Cardiac atrium fibroblast (primary cell): ENCODE measurements at places on chromosomes 3 and 15. TPM values are rescaled to one million over a fixed set of nuclear protein-coding genes. Genes with fewer than 3 reads are reported as not detected.

The HRG gene
- total RNA-seq = not detected in 2 replicates

The ZNF80 gene
- not detected in 2 replicates for total RNA-seq

The SLC6A1 gene
- not detected in 2 replicates for total RNA-seq

The CLDN18 gene
- not detected in 2 replicates for total RNA-seq

The GPR62 gene
- total RNA-seq = not detected in 2 replicates

The OIP5 gene
- total RNA-seq = 1.1 and 4.7 TPM in 2 replicates

The NPAP1 gene
- total RNA-seq = not detected in 2 replicates
